ENCODE measurements at places on chromosomes 1 and 21.

DNA sequence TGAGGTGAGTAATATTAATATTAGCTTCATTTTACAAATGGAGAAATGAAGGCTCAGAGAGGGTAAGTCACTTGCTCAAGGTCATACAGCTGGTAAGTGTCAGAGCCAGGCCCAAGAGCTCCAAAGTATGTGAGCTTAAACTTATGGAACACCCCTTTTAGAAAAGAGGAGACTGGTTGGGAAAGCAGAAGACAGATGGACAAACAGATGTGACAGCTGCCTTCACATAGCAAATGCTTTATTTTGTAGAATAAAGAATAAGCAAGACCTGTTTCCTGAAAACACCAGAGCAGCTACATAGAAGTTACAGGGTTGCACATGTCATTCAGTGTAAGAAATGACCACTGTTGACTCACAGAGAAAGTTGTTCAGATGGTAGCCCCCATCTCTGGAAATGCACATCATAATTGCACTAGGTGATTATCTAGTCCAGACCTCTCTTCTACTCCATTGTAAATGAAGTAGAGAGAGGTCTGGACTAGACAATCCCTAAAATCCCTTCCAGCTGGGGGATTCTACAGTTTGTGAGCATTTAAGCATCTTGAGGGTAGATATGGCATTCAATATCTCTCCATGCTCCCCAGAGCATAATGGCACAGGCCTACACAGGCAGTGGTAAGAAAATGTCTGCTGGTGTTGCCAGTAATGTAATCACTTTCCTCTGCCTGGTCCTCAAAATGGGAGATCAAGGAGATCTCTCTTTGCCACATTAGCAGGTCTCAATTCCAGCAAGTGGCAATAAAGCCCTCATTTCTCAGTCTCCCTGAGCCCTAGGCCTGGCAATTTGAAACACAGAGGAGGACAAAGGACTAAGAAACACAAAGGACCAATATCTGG, 188.2 kb upstream of the FGGY start:
- DNase-seq = no peak

- DNase-seq = no peak
Measured at GRCh38 chr1:84573481-84573966, 716 bp downstream of the CTBS start.

GRCh38 chr1:177981200-177981599, 11.3 kb upstream of the SEC16B start:
- no peak for DNase-seq

DNA sequence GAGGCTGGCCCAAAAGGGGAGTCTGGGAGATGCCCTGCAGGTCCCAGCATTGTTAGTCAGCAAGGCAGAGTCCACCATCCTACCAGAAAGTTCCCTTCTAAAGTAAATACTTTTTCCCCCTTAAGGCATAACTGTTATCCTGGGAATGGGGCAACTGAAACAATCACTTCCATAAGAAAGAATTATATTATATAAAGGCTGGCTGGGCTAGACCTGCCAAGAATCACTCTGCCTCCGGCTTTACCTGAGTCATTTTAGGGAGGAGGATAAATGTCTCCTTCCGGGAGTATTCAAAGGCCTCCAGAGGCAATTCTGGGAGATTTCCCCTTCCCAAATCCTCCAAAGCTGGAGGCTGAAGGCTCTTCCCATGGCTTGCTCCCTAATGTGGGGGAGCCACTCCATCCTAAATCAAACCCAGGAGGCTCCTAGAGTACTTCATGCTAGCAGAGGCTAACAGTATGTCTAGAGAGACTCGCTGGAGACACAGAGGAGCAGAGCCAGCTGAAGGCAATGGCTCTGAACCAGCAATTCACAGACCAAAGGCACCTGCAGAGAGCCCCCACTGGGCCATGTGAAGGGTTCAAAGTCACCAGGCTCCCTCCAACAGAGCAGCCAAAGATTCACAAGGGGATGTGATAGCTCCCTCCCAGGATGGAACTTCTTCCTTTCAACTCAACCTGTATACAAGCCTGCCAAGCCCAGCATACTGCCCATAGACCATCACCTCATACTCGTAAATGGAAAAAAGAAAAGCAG, 116.0 kb downstream of the ASTN1 start:
- no peak for DNase-seq

DNA sequence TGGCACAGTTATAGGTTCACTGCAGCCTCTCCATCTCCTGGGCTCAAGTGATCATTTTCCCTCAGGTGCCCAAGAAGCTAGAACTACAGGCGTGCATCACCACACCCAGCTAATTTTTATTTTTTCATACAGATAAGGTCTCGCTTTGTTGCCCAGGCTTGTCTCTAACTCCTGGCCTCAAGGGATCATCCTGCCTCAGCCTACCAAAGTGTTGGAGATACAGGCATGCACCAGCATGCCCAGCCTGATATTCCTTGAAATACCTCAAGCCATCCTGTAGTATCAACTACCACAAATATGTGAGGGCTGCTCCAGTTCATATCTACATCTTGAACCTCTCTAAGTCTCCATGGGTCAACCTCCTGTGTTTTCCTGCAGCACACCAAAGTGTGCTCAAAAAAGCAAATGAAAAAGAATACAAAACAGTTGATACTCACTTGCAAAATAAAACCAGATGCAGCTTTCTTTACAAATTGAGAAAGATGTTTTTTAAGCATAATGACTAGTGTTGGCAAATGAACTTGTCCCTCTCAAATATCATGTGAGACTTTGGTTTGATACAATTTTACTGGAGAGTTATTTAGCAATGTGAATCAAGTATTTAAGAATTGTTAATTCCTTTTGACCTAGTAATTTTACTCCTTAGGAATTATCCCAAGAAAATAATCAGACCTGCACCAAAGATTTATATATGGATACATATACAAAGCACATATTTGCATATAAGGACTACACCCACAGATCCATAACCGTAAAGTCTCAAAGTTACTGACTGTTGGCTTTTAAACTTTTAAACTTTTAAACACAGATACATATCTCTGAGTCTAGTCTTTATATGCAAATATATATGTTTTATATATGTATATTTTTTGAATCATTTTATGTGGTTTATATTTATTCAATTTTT, 197.7 kb downstream of the NRIP1 start:
- DNase-seq = no peak

DNA sequence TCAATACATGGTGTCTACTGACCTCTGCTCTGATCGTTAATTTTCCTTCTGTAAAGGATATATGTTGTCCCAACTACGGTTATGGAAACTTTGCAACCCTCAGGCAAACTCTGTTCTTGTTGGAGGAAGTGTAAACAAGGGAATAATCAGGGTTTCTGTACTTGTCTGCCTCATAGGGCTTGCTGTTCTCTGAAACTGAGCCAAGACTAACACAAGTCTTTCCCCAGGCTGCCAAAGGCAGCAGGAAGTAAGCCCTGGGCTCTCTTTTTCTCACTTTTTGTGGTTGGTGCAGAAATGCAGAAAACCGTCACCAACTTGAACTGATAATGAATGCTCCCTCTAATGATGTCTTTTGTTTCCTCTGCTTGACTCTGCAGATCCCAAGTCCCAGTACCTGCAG, 7.6 kb downstream of the CYP4X1 start:
- DNase-seq = no peak

DNA sequence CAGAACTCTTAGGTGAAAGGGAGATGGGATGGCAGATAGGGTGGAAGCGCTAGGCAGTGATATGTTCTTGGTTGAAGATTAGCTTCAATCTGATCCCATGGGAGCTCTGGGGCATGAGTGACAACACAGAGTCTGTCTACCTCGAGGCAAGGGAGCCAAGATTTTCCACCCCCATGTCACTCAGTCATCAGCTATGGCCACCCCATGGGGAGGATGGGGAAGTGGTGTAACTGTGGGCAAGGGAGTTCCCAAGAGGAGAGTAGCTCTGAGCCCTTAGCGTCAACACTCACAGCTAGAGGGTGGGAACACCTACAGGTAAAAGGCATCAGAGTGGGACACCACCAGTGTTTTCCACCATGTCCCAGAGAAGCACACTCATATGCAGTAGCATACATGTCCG, 30.3 kb upstream of the C1QA start:
- no peak for DNase-seq

DNA sequence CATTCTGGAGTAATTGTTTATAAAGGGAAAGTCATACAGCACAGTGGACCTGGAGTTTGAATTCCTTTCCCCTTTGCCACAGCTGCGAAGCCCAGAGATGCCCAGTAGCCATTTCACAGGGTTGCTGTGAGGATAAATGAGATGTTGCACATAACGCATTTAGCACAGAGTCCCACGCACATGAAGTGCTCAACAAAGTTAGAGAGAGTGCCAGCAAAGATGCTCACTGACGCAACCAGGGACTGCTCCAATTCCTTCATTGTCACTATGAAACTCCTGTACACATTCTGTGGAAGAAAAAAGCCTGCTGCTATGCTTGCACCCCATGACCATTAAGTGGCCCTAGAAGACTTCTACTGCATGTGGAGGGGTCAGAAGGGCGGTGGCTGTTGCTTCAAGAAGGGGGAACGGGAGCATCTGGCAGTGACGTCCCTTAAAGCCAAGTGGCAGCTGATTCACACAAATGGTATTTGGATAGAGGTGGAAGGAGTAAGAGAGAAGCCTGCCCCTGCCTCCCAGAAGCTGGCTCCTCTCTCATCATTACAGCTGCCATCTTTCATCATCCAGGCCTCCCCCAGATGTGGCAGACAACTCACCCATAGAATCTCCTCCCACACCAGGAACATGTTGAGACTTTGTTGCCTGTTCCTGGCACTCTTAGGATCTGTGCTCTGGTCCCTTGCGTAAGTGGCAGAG, 26.5 kb upstream of the VAV3 start:
- DNase-seq = no peak

DNA sequence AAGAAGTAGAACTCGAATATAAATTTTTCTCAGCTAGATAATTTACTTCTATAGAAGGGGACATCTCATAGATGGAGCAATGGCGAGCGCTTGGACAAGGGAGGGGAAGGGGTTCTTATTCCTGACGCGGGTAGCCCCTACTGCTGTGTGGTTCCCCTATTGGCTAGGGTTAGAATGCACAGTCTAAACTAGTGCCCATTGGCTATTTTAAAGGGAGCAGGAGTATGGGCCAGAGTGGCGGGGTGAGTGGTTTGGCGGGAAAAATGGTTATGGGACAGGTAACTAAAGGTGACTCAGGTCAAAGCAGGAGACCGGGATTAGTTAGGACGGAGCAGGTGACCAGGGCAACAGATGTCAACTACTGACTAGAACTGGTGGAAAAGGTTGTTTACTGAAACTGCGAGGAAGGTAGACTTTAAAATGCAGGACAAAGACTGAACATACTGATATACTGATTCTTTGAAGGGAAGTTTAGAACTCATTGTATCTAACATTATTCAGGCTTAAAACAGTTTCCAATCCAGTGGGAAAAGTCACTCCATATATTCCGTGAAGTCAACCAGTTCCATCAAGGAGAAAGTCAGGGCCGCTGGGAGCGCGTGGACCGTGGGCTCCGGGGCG, 940 bp upstream of the ATAD3A start:
- DNase-seq = no peak

DNA sequence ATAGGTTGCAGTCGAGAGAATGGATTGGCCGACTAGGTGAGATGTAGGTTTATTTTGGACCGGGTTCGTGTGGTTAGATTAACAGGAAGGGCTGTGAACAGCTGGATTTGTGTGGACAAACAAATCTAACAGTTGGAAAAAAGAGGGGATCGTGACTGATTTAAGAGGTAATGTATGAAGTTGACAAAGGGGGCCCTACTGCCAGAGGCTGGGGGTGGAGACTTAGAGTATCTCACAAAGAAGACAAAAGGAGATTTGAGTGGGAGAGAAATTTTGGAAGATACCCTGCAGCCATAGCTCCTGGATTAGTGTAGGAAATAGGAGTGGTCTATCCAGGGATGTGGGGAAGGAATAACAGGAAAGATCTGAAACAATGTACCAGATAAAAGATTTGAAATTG, 38.8 kb upstream of the PLA2G5 start:
- no peak for DNase-seq

- DNase-seq = no peak
Measured at GRCh38 chr1:40264354-40264781, 6.3 kb downstream of the ZMPSTE24 start.

- no peak for DNase-seq
Measured at GRCh38 chr1:46521414-46521813, 30.0 kb downstream of the KNCN start.

GRCh38 chr1:55724551-55725325, 509.6 kb upstream of the USP24 start:
- no peak for DNase-seq

DNA sequence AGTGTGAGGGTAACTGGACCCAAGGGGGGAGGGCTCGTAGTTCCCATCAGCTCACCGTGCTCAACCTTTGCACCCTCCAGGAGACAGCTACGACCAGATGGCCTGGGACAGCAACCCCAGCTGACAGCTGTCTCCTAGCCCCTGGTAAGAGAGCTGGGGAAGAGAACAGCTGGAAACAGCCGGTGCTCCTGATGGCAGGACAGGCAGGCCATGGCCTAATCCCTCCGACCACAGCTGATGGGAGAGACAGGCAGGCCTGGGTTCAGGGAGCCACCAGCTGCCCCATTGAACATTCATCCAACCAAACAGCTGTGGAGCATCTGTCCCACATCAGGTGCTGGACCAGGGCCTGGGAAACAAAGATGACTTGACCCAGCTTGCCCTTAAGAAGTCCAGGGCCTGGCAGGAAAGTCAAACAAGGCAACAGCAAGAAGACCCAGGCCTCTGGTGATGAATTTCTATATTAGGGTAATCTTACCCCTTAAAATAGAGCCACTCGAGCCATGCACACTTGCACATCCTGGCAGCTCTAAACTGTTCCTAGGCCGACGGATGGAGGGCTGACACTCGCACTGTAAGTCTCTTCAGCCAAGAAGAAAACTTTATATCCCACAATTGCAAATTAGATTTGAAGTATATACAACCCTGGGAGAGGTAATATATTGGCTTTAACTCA, 12.2 kb downstream of the OLFML2B start:
- DNase-seq = no peak

DNA sequence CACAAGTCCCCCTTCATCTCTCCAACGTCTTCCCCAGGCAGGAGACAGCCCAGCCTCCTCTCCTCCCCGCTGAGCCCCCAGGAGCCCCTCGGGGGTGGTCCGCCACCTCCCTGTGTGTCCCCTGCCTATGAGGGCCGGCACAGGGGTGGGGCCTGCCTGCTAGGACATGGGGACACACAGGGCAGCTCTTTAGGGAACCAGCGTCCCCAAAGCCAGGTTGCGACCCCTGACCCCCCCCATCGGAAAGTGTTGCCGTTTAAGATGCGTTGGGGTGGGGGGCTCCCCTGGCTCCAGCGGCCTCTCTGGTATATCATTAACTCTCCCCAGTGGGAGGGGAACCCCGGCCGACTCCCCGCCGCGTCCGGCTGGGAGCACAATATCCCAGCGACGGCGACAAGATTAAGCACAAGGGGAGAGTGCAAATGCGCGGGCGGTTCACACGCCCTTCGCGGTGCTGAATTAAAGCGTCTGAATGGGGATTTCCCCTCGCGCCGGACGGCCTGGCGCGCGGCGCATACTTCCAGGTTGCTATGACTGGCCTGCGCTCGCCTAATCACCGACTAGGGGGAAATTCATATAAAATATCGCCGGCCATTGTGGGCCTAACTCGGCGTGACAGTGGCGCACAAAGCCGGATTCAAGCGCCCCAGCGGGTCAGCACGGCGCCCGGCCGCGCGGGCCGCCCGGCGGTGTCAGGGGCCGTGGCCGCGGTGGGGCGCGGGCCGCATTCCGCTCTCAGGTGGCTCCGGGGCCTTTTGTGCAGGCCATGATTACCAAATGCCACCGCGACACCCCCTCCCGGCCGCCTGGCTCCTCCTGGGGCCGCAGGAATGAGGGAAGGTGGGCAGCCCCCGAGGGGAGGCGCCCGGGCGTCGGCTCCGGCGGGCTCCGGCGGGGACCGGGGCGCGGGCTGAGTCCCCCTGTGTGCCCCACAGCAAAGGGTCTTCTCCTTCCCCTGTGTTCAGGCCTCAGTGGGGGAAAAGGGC, 30.9 kb downstream of the WNT3A start:
- DNase-seq = no peak
